ENCODE measurements at places on chromosomes 2 and 18.

GRCh38 chr2:137879121-137879520, 85.2 kb upstream of the HNMT start:
- DNase-seq, result no peak

DNA sequence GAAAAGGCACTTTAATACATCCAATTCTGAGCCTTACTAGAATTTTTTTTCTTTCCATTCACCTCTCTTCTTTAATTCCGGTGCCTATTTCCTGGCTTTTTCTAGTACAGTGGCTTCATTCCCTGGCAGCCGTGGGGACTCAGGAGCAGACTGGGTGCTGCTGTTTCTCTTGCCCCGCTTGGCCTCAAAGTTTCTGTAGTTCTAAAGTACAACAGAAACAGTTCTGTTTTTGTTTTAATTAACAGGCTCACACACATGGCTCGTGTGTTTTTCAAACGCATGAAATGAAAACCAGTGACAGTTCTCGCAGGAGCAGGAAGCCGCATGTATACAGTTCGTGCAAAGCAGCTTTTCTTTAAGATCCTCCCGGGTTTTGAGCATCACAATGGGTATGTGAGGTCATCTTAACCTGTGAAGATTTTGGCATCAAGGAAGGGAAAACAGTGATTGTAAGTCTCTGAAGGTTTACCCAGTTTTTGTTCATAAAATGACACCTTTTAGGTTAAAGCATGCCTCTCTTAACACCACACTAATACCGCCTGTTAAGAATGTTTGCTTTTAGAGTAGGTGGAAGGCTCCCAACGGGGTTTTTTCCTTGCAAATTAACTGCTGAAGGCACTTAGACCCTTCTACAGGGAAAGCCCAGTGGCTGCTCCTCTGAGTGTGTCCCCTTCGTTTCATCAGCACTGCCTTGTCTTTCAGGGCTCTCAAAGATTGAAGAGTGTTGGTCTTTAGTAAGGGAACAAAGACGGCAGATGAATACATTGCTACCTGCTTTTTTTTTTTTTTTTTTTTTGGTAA, 5.8 kb downstream of the FZD7 start:
- no peak for DNase-seq

DNA sequence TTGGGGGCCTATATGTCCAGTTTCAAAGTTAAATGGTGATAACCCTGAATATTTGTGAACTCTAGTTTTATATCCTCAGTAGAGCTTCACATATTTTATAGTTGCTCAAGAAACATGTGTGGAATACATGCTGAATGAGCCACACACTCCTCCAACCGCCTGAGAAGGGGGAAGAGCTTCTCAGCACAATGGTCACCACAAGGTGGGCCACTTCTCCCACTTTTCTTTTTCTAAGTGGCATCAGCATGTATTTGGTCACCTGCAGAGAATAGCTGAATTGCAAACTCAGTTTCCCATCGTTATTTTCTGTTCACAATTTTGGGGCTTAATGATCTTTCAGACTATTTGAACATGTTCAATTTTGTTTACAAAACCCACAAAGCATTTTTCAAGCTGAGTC, 340.5 kb downstream of the PARD3B start:
- DNase-seq, result peak; percentile 10

DNA sequence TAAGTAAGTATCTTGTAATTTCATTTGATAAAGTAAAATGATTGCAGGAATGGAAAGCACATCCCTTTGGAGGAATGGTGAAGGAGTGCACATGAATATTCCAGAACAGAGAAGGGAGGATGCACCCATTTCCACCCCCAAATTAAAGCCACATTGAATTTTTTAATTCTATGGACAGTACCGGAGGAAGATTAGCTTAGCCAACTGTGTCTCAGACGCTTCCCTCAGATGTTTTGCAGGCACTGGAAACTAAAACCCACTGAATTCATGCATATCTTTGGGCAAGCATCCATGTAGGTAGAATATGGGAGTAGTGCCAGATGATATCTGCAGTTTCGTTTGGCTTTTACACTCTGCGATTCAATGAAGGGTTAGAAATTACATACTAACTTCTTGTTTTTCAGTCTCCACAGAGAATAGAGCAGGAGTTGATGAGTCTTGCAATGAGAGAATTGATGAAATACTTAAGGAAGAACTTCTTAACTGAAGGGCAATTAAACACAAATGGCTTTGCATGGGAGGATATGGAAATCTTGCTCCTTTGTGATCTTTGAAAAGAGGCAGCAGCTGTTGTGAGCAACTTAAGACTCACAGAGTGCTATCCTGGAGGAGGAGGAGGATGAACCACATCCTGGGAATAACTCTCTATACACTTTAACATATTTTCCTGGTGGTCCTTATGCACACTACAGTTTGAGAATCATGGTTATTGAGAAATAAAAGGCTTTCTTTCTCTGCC, 71.7 kb upstream of the MYO3B start:
- no peak for DNase-seq

GRCh38 chr2:3666613-3666975, 8.6 kb downstream of the ALLC start:
- DNase-seq, result no peak

GRCh38 chr2:168317282-168317681, 69.9 kb upstream of the STK39 start:
- no peak for DNase-seq

DNA sequence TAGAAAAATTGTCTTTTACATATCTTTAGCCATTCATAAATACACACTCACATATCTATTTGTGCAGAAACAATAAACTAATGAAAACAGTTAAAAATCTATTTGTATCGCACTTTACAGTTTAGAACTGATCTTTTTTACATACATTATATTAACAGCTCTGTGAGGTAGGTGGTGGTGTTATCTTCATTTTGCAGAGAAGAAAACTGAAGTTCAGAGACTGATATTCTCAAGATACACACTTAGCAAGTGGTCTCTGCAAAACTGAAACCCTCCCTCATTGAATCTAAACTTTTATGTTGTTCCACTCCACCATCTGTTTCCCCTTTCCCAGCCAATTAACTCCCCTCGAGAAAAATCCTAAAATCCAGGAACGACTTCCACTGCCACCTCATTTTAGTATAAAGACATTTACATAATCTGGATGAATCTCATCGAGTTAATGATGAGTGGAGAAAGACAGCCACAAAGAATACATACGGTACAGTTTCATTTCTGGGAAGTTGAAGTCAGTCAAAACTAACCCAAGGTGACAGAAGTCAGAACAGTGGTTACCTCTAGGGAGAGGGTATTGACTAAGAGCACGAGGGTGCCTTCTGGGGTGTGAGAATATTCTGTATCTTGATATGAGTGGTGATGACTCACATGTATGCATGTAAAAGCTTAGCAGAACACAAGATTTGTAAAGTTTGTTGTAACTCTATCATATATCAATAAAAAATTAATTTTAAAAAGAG, 524.2 kb upstream of the TCF4 start:
- DNase-seq, result no peak

- DNase-seq, result no peak
These were observed 697.0 kb upstream of the ID2 start for GRCh38 chr2:7984693-7985353.

DNA sequence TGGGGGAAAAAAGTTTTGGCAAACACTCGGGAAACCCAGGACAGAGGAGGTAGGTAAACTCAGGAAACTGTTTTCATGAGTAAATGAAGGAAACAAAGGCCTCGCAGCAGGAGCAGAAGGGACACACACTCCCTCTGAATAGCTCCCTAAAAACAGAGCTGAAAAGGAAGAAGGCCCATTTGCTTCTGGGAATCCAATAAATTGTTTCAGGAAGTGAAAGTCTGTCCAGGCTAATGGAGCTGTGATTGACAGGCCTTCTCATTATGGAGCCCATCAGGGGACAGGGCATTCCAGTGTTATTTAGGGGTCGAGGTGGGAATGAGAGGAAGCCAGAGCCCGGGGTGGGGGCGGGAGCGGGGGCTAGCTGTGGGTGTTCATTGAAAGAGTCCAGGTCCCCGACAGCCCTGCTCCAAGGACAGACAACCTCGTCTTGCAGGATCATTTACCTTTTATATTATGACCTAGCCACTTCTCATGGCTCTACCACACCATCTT, 81.2 kb downstream of the GBX2 start:
- peak; percentile 73 for DNase-seq
